ENCODE measurements at places on chromosomes 5 and 9. TPM values are rescaled to one million over a fixed set of nuclear protein-coding genes. Genes with fewer than 3 reads are reported as not detected.

DNA sequence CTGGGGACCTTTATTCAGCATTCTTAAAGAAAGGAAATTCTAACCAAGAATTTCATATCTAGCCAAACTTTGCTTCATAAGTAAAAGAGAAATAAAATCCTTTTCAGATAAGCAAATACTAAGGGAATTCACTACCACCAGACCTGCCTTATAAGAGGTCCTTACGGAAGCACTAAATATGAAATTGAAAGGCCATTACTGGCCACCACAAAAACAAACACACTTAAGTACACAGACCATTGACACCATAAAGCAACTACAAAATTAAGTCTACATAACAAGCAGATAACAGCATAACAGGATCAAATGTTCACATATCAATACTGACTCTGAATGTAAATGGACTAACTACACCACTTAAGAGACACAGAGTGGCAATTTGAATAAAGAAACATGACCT lies 361.4 kb upstream of the POU5F2 start:
- no peak for DNase-seq

GRCh38 chr5:67606586-67606947 lies 410.0 kb upstream of the CD180 start:
- DNase-seq = no peak

DNA sequence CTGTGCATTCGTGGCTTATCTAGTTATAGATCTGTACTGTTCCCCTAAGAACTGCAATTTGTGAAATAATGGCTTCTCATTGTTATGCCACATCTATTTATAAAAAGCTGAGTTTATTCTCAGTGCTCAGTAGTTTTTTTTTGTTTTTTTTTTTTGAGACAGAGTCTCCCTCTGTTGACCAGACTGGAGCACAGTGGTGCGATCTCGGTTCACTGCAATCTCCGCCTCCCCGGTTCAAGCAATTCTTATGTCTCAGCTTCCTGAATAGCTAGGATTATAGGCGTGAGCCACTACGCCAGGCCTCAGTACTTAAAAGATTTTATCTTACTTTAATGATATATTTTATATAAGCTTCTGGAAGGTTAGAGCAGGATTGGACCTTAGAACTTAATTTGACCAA lies 19.0 kb downstream of the SEC61B start:
- no peak for DNase-seq

FAM169A gene
- 75.4 TPM for total RNA-seq

SPINK6 gene
- not detected for total RNA-seq

Data from frontal cortex (tissue), 4 donors.